Osteocyte (in vitro differentiated cells): ENCODE measurements at places on chromosomes 13 and 19.

GRCh38 chr19:8456064-8456463 is 11.3 kb downstream of the HNRNPM start:
- DNase-seq, result no peak

GRCh38 chr13:97223711-97224541 is 1.8 kb downstream of the MBNL2 start:
- no peak for DNase-seq

DNA sequence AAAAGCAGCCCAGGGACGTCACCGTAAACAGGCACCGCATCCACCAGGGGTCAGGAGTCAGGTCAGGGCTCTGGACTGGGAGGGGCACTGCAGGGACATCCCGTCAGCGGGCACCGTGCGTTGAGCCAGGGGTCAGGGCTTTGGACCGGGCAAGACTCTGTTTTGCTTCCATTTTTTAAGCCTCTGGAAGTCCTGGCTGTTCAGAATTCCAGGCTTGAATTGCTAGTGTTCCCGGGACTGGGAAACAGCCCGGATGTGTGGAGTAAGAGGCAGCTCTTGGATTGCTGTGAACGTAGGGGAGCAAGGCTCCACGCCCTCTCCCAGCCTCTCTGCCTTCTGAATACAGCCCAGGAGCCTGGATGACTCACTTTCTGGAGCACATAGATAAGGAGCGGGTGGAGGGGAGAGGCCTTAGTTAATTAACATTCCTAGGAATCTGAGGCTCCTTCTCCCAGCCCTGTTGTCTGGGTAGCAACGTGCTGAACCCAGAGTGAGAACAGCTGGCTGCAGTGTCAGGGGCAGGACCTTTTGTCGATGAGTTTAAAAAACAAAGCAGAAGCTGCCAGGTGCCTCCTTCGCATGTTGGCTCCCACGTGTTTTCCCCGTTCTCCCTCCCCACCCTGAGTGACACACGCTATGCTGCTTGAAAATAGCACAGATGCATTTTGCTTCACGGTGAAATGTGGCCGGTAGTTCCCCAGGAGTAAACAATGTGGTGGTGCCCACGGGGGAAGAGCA is 21.9 kb downstream of the ATP11A start:
- DNase-seq, result no peak

- DNase-seq, result no peak
Observed at GRCh38 chr13:25166306-25166705, 5.8 kb downstream of the AMER2 start.

DNA sequence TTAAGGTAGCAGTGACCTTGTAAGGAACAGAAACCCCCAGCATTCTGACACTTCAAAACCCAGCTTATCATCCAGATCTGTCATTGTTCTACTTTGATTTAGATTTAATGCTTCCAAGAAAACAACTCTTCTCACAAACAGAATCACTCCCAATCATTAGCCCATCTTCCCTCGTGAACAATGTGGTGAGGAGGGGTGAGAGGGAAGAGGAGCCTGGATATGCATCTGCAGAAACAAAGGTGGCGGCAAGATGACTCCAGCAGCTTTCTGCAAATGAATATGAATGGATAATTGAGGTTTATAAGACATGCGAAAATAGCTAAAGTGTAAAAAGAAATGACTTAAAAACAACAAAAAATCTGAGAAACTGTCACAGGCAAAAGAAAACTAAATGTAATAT is 859.9 kb upstream of the SLC10A2 start:
- no peak for DNase-seq
